ENCODE measurements at places on chromosomes 2 and 18.

DNA sequence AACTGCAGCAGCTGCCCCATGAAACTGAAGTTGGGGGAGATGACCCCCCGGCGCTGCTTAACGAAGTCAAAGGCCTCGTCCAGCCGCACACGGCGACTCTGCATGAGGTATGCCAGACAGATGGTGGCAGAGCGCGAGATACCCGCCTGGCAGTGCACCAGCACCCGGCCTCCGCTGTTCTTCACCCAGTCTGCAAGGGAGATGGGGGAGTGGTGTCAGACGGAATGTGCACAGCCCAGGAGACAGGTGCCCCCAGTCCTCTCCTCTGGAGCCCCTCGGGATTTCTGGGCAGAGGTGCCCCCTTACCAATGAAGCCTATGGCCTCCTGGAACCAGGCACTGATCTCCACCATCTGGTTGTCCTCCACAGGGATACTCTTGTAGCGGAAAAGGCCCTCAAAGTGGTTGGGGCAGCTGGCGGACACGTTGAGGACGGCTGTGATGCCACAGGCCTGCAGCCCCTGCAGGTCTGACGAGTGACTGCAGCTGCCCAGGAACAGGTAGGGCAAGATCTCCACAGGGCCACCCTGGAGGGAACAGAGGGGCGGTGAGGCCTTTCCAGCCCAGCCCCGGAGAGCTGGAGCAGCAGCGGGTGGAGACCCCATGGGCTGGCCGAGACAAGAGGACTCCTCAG, 1.3 kb downstream of the DUSP2 start:
- no peak for DNase-seq

GRCh38 chr2:197972587-197972986, 168.2 kb downstream of the PLCL1 start:
- DNase-seq, result no peak

GRCh38 chr2:42342061-42342794, 18.8 kb downstream of the COX7A2L start:
- no peak for DNase-seq

DNA sequence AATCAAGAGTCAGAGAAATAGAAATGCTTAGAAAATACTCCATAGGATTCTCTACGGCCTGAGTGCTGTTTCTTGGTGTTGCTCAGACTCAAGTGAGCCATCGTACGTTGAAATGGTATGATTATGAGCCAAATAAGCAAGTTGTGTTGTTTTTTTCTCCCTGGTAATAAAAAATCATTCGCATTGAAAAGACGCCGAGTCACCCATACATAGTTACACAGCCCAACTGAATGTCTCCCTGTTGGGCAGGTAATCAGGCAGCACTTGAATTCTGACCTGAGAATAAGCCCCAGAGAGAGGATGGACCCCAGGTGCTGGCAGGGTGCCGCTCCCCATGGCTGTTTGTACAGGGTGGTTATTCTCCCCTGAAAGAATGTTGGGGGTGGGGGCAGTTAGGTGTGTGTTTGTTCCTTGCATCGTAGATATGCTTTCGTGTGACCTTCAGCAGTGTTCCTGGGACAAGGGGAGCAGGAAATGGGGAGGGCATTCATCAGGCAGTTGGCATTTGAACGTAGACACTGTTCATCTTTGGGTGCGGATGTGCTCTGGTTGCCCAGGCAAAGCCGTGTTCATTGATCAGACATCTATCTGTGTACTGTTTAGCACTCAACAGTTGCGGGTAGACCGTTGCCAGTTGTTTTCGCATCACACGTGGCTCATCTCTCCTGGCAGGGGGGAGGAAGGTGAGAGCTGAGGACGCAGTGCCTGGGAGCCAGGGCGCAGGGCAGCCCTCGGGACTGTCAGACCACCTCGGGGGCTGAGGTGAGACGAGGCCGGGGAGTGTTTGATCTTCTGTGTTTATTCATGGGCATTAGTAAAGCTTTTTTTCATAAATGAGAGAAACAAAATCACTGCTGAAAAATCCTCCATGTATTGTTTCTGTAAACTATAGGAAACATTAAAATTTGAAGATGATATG, 27.3 kb downstream of the MTCL1 start:
- DNase-seq, result no peak

DNA sequence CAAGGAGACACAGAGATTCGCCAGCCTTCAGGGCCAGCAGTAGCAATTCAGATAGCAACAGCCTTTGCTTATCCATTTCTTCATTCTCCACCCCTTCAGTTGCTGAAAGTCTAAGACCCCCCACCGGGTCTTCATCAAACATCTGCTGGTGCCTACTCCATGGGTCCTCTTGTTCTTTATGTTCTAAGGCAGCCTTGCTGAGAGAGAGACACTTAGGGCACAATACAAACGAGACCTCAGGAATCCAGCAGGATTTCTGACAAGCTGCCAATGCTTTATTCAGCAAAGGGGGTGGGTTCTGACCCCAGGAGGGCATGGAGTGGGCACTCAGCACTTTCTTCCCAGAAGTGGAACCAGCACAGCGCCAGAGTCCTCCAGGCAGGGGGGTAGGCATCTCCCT, 36.2 kb upstream of the CNGA3 start:
- no peak for DNase-seq

GRCh38 chr2:10626837-10627236, 62.9 kb downstream of the NOL10 start:
- no peak for DNase-seq

- no peak for DNase-seq
Measured at GRCh38 chr2:190635781-190636180, 13.1 kb upstream of the NAB1 start.
